Fibroblast of pulmonary artery (primary cell): ENCODE measurements at places on chromosomes 5 and 9.

DNA sequence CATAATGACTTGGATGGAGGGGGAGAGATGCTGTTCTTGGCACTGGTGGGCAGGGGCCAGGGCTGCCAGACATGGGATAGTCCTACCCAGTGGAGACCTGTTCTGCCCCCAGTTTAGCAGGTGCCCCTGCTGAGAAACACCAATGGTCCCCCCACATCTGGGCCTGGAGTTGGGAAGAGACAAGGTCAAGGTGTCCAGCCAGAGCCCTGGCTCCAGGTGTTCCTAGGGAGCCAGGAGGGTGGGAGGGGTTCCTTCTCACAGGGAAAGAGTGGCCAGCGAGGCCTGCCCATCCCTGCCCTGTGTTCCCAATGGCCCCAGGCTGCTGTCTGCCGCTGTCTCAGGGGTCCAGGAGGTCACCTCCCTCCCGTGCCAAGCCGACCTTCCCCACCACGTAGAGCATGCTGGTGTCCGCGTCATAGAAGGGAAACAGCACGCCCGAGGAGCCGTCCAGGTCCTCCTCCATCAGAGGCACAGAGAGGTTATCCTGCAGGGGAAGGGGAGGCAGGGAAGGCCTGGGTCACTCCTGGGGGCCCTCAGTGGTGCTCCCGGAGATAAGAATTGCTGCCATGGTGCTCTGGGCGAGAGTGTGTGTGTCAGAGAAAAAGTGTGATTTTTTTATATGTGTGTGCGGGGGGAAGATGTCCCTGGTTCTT, 11.7 kb upstream of the TRIM14 start:
- DNase-seq: no peak

DNA sequence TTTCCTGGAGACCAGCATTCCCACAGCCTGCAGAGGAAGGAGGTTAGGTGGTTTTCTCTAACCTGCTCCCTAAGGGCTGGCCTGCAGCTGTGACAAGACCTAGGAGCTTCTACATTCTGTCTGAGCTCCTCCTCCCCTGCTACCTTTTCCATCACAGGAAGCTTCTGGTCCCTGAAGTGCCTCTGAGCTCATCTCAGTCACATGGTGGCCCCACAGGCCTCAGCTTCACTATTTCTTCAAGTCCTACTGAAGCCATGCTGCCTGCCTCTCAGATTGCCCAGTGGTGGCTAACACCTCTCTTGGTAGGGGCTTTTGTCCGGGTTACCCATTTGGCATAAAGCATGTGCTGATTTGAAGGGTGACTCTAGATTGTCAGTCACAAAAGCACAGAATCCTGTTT, 259.4 kb downstream of the CRB2 start:
- no peak for DNase-seq

DNA sequence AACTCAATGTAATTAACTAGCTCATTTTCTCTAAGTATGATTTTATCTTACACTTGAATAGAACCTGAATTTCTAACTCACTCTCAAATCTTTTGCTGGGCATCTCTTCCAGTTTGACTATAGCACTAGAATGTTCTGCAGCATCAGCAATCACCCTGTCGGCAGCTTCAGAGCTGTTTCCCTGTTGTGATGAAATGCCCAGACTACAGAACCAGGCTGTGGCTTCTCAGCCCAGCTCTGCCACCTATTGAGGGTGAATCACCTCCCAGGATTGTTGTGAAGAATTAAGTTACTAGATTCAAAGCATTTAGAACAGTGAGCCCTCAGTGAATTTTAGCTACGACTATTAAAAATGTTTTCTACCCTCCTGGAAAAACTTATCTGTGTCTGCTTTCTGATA, 90.4 kb upstream of the ANKRD55 start:
- peak; percentile 79 for DNase-seq

DNA sequence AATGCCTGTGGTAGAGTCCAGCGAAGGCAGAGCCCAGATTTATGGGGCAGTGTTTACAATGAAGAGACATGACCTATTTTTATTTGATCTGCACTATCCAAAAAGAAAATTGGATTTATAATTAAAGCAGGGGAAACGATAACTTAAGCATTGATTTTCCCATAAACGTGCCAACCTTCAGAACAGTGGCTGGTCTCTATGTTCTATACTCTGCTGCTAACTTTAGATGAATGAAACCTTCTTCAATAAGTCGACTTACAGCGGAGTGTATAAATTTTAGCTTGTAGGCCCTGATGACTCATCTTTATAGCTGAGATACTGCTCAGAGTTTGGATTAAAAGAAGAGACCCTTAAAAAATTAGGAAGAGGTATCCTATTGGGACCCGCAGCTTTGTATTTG, 452.6 kb downstream of the TLR4 start:
- DNase-seq: no peak

DNA sequence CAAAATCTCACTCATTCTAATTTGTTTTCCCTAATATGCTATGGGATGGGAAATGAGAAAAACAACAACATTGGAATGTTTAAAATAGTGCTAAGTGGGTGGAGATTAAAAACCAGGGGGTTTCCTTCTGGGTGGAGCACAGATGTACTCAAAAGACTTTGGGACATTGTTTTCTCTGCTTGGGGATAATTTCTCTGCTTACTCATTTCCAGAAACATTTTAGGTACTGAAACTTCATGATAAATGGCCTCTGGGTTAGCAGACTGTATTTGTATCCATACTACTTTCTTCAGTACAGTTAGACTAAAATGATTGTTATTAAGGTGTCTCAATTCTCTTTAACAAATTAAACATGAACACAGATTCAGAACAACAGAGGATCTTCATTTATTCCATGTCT, 17.4 kb downstream of the ELOVL7 start:
- DNase-seq: no peak

- DNase-seq: no peak
Measured at GRCh38 chr5:8473016-8473415, 604.1 kb downstream of the MTRR start.

GRCh38 chr9:106936680-106937079, 73.7 kb downstream of the ZNF462 start:
- DNase-seq: no peak
